Chondrocyte (in vitro differentiated cells): ENCODE measurements at places on chromosomes 1 and 21. TPM values are rescaled to one million over a fixed set of nuclear protein-coding genes. Genes with fewer than 3 reads are reported as not detected.

DNA sequence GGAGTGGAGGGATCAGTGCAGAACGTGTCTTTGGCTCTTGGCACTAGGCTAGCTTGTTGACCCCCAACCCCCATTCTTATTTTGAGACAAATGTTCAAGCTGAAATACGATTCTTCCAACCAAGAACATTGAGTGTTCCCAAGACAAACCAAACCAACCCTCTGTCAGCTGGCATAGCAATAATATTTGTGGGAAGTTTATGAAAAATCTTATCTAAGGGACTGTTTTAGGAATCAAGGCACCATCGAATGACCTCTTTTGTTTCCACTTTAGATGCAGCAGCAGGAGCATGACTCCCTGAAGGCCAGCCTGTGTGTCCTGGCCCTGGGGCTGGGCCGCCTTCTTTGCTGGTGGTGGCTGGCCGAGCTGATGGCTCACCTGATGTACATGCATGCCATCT lies 89.2 kb downstream of the HHAT start:
- DNase-seq = no peak

OPN3 gene
- 20.0 to 29.1 TPM (median 23.5 TPM) in 3 replicates for total RNA-seq

- no peak for DNase-seq
Measured at GRCh38 chr1:156727926-156728598, at the start of gene METTL25B. TSS of gene METTL25B (plus strand) at chr1:156728469. CDS start at chr1:156729105, 636 bp downstream.

- DNase-seq = no peak
Measured at GRCh38 chr1:213759359-213760181, 228.2 kb upstream of the PROX1 start.

DNA sequence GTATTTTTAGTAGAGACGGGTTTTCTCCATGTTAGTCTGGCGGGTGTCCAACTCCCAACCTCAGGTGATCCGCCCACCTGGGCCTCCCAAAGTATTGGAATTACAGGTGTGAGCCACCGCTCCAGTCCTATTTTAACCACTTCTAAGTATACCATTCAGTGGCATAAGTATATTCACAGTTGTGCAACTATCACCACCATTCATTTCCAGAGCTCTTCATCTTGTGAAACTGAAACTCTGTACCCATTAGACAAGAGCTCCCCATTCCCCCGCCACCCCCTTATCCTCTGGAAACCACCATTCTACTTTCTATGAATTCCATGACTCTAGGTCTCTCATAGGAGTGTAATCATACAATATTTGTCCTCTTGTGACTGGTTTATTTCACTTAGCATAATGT lies 40.2 kb upstream of the CAMTA1 start:
- no peak for DNase-seq

SEMA6C gene
- total RNA-seq = 7.0 to 9.2 TPM (median 8.9 TPM) in 3 replicates

DNA sequence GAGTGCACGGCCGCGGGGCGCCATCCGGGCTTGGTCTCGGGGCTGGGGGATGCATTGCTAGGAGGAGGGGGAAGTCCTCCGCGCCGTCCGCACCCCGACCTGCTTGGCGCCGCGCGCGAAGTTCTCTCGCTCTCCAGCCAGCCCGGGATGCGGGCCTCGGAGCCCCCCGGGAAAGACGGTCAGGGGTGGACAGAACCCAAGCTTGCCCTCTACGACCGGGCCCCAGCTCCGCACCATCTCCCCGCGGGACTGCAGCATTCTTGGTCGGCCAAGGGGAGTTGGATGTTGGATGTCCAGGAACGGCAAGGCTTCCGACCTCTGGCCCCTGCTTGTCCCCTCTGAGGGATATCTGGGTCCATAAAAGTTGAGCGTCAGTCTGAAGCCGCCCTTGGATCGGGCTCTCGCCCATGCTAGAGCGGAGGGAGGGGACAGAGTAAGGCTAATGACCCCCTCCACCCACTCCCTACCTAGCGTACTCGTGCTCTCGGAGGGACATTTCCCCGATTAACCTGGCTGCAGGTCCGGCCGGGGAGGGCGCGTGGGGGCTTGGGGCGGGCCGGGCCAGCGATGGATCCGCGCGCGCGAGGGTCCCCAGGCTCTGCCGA lies 522 bp downstream of the DISP3 start:
- no peak for DNase-seq

GRCh38 chr1:216815260-216816131 lies 92.3 kb upstream of the ESRRG start:
- DNase-seq = no peak

SPOCD1 gene
- 0.46 to 7.3 TPM (median 5.2 TPM) in 3 replicates for total RNA-seq

DNA sequence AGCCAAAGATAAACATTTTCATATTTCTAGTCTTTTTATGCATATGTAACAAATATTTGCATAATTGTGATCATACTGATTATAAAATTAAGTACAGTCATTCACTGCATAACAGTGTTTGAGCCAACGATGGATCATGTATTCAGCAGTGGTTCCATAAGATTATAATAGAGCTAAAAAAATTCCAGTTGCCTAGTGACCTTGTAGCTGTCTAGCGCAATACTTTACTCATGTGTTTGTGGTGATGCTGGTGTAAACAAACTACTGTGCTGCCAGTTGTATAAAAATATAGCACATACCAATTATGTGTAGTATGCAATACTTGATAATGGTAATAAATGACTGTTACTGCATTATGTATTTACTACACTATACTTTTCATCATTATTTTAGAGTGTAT lies 2.1 kb upstream of the S100A10 start:
- no peak for DNase-seq

KHDC4 gene
- 32.3 to 43.2 TPM (median 35.2 TPM) in 3 replicates for total RNA-seq

NRDC gene
- 121 to 146 TPM (median 122 TPM) in 3 replicates for total RNA-seq

ZNF436 gene
- total RNA-seq = 17.0 to 18.6 TPM (median 17.4 TPM) in 3 replicates

RYR2 gene
- total RNA-seq = 0.02 to 0.15 TPM (median 0.12 TPM) in 3 replicates

DNA sequence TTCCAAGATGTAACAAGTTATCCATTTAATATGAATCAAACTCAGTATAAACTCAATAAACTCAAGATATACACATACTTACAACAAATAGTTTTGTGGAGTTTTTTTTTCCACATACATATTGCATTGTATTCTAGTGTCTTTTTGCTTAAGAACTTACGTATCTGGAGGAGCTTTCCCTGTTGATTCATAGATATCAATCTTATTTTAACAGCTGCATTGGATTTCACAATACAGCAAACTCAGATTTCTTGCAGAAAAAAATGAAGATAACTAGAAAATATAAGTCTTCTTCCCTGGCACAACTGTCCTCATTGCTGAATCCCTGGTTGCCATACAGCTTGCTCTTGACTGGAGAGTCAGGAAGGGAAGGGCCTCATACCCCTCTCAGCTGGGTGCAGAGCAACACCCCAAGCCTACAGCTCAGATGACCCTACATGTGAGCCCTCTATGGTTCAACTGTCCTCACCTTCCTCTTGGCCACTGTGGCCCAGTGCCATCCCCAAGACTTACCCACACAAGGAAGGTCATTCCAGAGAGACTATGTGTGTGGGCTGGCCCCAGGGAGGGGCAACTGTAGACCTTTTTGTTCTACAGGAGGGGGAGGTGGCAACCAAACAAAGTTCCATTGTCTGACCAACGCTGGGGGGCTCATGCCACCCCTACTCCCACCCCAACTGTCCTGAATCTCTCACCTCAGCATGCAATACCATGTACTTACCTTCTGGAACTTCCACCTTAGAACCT lies 1.7 kb downstream of the MPZ start:
- no peak for DNase-seq

FHAD1 gene
- total RNA-seq = not detected in 3 replicates

- DNase-seq = no peak
Measured at GRCh38 chr1:160747717-160748116, 8.7 kb downstream of the SLAMF7 start.

DNA sequence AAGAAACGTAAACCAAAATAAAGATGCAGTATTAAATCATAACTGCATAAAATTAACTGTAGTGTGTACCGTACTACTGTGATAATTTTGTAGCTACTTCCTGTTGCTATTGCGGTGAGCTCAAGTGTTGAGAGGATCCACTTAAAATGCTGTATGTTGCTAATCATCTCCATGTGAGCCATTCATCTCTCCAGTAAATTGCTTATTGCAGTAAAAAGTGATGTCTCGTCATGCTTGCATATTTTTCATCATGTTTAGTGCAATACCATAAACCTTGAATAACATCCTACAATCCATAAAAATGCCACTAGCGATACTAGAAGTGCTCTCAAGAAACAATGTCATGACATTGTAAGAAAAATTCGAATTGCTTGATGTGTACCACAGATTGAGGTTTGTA lies 66.3 kb downstream of the RAVER2 start:
- DNase-seq = no peak

NPHS2 gene
- not detected in 3 replicates for total RNA-seq
